ENCODE measurements at places on chromosomes 5 and 9. TPM values are rescaled to one million over a fixed set of nuclear protein-coding genes. Genes with fewer than 3 reads are reported as not detected.

Gene ATP10B
- polyA plus RNA-seq: 5.2 TPM

Gene SLC4A9
- not detected for polyA plus RNA-seq

Gene SAXO1
- not detected for polyA plus RNA-seq

Gene TRMO
- 15.0 TPM for polyA plus RNA-seq

Gene PCDHGC4
- polyA plus RNA-seq: 0.93 TPM

Gene SLC6A7
- polyA plus RNA-seq: not detected

Gene HMCN2
- 5.2 TPM for polyA plus RNA-seq

Gene FABP6
- not detected for polyA plus RNA-seq

Gene CARTPT
- not detected for polyA plus RNA-seq

Gene SLC6A19
- 5.2 TPM for polyA plus RNA-seq

Gene PTGDS
- 15.6 TPM for polyA plus RNA-seq

Gene ARSB
- 24.2 TPM for polyA plus RNA-seq

Gene RFESD
- 2.5 TPM for polyA plus RNA-seq

Gene FRMPD1
- polyA plus RNA-seq: 6.1 TPM

Gene SPAG8
- 3.3 TPM for polyA plus RNA-seq

Gene EDIL3
- polyA plus RNA-seq: 12.8 TPM

Gene PCDHA4
- 0.34 TPM for polyA plus RNA-seq

Gene INSL6
- polyA plus RNA-seq: not detected

Gene DPYSL3
- polyA plus RNA-seq: 109 TPM

Gene FOXD4L3
- not detected for polyA plus RNA-seq

Gene FGD3
- 3.8 TPM for polyA plus RNA-seq

Gene IFNA2
- polyA plus RNA-seq: not detected

Gene BARHL1
- polyA plus RNA-seq: not detected

Gene ADAM19
- 64.0 TPM for polyA plus RNA-seq
